ENCODE measurements at places on chromosomes 11 and 22.

GRCh38 chr11:45546366-45546765 is 119.1 kb downstream of the CHST1 start:
- DNase-seq: no peak

- no peak for DNase-seq
Measured at GRCh38 chr11:65489706-65490320, 9.0 kb upstream of the MALAT1 start.

- DNase-seq: no peak
Measured at GRCh38 chr11:1815311-1815710, 19.5 kb upstream of the SYT8 start.

DNA sequence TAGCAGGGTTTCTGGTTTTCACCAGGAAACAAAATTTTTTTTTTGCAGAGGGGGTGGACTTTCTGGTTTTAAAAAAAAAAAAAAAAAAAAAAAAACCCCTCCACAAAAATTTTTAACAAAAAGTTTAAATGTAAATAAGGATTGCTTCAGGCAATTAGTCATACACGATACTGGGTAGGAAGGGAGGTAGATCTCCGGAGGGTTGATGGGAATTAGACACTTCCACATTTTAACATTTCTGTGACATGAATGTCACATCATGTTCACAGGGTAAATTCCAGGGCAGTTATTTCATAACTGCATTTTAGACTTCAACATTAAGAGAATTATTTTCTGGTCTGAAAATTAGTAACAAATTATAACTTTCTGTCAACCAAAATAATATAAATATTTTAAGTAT is 15.9 kb downstream of the NUP98 start:
- DNase-seq: no peak

DNA sequence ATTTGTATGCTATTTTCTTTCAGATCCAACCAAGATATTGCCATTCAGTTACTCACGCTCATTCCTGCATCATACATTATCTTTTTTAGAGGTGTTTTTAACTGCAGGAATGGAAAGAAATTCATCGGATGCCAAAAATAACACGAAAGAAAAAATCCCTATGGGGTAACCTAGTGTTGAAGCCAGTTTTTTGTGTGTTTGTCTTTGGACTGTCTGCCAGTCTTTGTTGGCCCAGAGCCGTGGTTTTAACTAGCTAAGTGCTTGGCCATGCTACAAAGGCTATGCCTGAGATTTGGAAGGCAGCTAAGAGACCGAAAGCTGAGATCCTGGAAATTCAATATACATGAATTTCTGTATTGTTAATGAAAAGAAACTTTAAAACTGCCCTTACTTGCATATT is 309.8 kb upstream of the CNTN5 start:
- no peak for DNase-seq

DNA sequence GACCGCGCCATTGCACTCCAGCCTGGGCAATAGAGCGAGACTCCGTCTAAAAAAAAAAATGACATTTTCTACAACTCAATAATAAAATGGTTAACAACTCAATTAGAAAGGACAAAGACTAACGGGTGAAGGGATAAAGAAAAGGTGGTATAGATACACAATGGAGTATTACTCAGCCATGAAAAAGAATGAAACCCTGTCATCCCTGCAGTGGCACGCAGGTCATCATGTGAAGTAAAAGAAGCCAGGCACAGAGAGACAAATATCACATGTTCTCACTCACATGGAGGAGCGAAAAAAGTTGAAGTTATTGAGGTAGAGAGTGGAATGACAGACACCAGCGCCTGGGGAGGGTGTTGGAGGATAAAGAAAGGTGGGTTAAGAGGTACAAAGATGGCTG is 39.0 kb downstream of the WNT7B start:
- no peak for DNase-seq

DNA sequence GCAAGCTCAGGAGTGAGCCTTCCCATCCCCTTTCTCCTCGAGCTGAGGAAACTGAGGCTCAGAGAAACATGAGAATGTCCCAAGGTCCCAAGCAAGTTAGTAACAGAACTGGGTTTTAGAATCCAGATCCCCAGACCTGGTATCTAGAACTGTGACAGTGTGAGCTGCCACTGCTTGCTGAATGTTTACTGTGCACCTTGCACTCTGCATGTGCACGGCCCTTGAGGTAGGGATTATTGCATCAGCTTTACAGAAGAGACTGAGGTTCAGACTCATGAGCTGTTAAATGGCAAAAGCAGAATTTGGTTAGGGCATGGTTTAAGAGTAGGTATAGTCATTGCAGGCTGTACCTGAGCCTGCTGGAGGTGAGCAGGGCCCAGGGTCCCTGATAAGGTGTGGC is 3.8 kb upstream of the MPPED1 start:
- no peak for DNase-seq

GRCh38 chr11:96357794-96358193 is 14.8 kb upstream of the MAML2 start:
- no peak for DNase-seq

- DNase-seq: no peak
Measured at GRCh38 chr11:127972816-127973215, 614.5 kb downstream of the ETS1 start.

- no peak for DNase-seq
Measured at GRCh38 chr11:61578819-61579675, 1.8 kb downstream of the SYT7 start.
